ENCODE measurements at places on chromosomes 4 and X.

DNA sequence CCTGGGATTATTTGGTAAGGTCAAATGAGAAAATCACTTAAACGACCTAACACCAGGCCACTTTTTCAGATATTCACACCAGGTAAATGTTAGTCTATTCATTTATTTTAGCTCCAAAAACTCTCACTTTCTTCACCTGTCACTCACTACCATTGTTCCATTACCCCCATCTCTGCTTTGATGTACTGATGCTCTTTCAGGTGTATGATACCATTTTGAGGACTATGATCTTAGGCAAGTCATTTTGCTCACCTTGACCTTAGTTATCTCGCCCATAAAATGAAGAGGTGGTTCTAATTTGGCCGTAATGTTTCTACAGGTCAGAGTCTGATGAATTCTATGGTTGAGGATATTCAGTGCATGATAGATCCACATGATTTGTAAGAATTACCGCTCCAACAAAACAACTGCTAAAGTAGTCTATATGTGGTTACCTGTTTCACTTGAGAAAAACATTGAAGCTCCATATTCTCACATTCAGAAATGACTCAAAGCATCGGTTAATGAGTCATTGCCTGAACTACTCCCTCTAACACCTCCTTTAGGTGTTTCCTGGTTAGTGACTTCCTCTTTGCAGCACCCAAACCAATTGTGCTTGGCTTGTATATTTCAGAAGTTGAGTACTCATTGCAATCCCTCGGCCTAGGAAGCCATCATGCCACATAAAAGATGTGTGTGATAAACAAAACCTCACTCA is 4.5 kb downstream of the DTHD1 start:
- peak; percentile 95 for DNase-seq

DNA sequence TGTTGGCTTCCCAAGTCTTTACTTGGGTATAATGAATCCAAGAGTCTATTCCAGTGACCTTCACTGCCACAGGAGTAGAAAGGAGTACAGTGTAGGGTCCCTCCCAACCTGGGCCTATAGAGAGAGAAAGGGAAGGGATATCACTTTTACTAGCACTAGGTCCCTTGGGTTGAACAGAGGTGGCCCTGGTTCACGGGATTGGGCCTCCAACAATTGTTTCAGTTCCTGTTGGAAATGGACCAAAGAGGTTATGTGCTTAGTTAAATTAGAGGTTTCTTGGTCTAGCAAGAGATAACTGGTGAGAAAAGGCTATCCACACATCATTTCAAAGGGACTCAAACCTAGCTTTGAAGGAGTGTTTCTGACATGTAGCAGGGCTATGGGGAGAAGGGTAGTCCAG is 57.1 kb upstream of the MED14 start:
- no peak for DNase-seq

GRCh38 chr4:76292730-76293129 is 13.8 kb upstream of the STBD1 start:
- DNase-seq, result no peak

DNA sequence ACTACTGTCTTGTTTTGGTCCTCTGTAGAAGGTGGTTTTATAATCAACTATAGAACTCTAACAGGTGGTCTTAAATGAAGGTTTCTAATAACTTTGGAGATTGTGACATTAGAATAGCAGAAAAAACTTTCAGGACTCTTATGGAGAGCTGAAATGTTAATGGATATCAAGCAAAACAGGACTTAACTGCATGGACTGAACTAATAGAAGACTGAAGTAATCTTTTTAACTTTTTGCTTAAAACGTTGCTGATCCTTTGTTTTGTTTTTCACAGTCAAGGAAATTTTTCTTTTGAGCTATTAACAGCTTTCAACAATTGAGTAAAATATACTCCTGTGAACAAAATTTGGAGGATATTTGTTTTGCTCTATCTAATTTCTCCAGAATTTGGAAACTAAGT is 17.2 kb downstream of the NXT2 start:
- no peak for DNase-seq

GRCh38 chr4:103372002-103372558 is 173.9 kb upstream of the CENPE start:
- DNase-seq, result no peak

DNA sequence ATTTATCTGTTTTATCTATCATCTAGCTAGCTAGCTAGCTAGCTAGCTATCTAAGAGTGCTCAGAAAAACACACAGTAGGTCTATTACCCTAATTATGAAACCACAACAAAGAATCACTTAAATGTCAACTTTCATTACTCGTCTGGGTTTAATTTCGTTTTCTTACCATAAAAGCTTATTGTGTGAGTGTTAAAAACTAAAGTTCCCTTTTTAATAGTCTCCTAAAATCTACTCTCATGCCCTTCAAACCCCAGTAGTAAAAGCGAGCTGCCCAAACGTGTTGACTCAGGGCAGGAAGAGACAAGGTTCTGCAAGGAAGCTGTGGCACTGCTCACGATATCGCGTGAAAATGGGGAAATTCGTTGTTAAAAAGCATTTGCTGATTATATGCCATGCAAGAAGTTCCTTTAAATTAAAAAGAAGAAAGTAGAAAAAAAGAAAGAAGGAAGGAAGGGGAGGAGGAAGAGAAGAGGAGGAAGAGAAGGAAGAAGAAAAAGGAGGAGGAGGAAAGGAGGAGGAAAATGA is 595 bp downstream of the MBNL3 start:
- no peak for DNase-seq

DNA sequence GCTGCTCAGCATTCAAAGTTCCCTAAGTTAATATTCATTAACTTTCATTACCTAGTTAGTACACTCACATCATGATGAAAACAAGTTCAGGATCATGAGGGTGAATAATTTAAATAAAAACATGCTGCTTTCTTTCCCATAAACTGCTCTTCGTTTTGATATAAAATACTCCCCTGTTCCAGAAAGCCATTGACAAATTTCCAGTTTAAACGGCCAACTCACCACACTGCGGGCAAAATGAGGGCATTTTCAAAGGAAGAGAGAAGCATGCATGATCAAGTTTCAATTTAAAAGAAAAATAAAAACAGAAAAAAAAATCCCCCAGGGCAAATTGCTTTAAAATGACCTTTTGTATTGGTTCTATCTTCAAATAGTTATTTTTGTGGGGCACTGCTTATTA is 69.6 kb downstream of the EPHA5 start:
- DNase-seq, result no peak

DNA sequence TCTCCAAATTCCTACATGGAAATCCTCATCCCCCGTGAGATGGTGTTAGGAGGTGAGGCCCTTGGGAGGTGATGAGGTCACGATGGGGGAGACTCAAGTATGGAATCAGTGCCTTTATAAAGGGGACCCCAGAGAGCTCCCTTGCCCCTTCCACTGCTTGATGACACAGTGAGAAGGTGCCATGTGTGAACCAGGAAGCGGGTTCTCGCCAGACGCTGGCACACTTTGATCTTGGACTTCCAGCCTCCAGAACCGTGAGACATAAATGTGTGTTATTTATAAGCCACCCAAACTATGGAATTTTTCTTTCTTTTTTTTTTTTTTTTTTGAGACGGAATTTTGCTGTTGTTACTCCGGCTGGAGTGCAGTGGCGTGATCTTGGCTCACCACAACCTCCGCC is 237.6 kb downstream of the DHRSX start:
- no peak for DNase-seq

DNA sequence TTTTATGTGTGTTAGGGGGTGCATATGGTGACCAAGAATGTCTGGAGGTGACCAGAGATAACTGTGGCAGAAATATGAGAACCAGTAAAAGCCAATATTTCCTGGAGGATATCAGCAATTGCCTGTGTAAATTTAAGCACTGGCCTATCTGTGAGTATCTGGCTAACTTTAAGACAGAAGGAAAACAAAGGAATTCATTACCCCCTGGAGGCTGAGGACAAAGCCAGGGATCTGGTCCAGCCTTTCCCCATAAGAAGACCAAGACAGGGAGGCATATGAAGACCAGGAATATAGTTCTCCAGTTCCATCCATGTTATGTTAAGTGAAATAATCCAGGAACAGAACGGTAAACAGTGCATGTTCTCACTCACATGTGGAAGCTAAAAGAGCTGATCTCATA is 49.2 kb downstream of the MFAP3L start:
- DNase-seq, result no peak

DNA sequence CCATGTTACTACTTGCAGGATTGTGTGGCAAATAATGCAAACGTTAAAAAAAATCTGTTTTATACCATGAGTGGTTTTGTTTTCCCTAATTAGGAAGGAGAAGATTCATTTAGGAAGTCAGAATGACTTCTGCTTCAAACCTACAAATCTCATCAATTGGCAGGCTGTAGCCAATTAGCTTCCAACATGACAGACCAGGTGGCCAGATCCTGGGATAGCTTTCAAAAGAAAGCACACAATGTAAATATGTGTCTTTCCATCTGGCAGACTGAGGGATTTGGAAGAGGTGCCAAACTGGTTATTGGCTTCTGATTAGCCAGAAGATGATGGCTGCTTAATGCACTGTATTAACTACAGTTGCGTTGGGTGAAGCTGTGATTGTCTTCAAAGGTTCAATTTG is 432.8 kb downstream of the ANKRD50 start:
- no peak for DNase-seq

DNA sequence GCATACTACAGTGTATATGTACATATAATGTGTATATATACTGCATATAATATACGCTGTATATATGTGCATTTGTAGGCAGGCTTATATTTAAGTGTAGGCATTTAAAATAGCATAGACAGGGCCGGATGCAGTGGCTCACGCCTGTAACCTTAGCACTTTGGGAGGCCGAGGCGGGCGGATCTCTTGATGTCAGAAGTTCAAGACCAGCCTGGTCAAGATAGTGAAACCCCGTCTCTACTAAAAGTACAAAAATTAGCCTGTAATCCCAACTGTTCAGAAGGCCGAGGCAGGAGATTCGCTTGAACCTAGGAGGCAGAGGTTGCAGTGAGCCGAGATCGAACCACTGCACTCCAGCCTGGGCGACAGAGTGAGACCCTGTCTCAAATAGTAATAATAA is 78.4 kb downstream of the JAKMIP1 start:
- no peak for DNase-seq

DNA sequence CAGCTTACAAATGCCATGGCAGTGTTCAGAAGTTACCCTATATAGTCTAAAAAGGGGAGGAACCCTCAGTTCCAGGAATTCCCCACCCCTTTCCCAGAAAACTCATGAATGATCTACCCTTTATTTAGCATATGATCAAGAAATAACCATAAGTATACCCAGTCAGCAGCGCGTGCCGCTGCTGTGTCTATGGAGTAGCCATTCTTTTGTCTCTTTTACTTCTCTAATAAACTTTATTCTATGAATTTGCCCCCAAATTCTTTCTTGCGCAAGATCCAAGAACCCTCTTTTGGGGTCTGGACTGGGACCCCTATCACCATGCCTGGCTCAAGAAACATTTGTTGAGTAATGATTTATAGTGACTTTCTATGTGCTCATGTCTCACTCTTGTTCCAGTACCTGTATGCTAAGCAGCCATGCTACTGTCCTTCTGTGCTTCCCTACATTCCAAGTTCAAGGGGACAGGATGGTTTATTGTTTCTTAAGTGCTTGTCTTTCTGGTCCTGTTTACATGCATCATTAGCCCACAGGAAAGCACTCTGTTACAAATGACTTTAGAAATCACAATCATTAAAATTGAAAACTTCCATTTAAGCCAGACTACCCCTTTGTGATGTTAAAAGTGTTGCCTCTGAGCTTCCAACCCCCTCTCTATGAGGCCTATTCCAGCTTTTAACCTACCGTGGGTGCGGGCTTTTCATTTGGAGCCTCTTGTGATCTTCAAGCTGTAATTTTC is 63.4 kb upstream of the S100G start:
- no peak for DNase-seq
